ENCODE measurements at places on chromosomes 4 and X.

DNA sequence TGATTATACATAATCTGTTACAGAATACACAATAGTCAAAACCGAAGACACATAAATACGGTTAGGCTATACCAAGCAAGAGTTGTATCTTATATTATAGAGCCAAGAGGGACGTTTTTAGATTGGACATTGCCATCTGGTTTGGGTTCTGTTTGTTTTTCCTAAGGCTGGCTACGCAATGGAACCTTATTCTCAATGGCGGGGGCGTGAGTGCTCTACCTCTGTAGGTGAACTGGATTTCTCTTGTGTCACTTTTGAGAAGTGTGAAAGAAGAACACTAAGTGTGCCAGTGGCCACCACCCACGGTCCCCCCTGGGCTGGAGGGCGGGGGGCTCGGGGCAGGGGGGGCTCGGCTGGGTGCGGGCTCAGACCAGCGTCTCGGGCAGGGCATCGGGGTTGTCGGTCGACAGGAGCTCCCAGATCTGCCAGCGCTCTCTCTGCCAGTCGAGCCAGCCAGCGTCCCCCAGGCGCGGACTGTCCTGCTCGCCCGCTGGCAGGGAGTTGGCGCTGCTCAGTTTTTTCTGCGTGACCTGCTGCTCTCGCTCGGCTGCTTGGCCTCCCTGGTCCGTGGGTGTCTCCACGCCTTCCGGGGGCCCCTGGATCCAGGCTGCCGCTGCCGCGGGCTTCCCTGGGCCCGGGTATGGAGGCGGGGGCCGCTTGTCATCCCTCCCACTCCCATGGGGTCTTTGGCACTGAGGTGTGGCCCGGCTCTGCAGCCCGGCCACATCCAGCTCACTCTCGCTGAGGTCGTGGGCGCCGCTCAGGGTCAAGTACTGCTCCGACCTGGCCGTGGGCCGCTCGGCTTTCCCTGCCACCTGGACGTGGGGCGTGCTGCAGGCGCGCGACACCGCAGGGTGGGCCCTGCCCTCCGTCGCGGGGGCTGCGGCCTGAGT lies 27.6 kb downstream of the HCCS start:
- DNase-seq: no peak

GRCh38 chr4:182416067-182416466 lies 172.9 kb downstream of the TENM3 start:
- DNase-seq: no peak

DNA sequence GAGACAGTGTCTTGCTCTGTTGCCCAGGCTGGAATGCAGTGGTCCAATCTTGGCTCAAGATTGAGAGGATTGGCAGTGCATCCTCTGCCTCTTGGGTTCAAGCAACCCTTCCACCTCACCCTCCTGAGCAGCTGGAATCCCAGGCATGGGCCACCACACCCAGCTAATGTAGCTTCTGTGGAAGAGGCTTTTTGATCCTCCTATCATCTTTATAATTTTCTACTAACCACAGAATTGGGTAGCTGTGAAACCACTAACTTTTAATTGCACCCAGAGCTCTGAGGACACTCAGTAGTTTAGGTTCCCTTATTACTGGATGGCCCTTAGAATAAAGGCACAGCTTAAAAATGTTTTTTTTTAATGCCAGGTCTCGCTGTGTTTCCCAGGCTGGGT lies 8.9 kb upstream of the AGA start:
- DNase-seq: no peak

- DNase-seq: no peak
These were observed 28.2 kb upstream of the IGSF1 start for GRCh38 chrX:131317326-131317725.

- no peak for DNase-seq
These were observed 137.5 kb downstream of the MAGEB17 start for GRCh38 chrX:16304751-16305150.

GRCh38 chrX:69616457-69617203 lies 717 bp downstream of the EDA start:
- no peak for DNase-seq

- DNase-seq: peak; percentile 46
These were observed 220.1 kb upstream of the STK26 start for GRCh38 chrX:131802836-131803626.

DNA sequence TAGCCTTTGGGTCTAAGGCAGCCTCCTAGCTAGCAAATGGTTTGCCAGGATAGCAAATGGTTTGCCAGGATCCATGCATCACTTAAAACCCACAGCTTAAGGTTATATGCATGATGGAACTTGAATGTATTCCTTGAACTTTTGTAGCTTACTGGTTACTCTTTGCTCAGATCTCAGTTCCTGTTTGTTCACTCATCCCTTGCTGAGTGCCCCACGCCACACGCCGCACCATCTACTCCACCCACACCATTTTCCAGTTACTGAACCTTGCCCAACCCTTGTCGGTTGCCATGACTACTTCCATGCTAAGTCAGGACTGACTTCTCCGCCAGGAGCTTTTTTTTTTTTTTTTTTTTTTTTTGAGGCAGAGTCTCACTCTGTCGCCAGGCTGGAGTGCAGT lies 29.5 kb upstream of the XIAP start:
- peak; percentile 73 for DNase-seq

DNA sequence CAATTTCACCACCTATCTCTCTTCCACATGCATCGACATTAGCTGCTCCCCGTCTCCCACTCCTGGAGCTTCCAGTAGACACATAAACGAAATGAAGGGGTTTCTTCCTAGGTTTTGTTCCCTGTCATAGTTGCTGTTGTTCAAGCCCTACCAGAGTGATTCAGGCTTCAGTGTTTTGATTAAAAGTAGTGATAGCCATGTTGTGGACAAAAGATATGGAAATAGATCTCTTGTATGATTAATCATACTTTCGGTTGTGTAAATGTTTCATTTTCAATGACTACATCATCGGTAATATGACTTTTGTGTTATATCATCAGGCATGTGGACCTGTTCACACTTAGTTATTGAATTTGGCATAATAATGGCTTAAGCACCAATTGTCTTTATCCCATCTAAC lies 96.5 kb upstream of the KLF3 start:
- no peak for DNase-seq

DNA sequence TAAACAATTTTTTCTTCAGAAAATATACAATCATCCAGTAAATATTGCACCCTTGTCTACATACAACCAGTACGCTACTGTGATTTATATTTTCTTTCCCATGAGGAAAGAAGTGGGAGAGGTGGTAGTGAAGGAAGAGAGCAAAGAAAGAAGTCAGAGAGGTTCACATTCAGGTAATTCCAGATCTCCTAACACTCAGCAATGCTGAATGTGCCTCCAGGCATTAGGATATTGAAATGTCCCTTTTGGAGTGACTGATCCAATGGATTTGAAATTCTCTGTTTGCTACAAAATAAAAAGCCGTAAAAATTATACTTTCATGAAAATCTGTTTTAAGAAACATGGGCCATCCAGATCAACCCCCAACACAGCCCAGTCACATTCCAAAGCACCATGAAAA lies 211.9 kb upstream of the NR3C2 start:
- no peak for DNase-seq

- DNase-seq: peak; percentile 86
These were observed 26.1 kb upstream of the CXCL13 start for GRCh38 chr4:77579406-77580076.

DNA sequence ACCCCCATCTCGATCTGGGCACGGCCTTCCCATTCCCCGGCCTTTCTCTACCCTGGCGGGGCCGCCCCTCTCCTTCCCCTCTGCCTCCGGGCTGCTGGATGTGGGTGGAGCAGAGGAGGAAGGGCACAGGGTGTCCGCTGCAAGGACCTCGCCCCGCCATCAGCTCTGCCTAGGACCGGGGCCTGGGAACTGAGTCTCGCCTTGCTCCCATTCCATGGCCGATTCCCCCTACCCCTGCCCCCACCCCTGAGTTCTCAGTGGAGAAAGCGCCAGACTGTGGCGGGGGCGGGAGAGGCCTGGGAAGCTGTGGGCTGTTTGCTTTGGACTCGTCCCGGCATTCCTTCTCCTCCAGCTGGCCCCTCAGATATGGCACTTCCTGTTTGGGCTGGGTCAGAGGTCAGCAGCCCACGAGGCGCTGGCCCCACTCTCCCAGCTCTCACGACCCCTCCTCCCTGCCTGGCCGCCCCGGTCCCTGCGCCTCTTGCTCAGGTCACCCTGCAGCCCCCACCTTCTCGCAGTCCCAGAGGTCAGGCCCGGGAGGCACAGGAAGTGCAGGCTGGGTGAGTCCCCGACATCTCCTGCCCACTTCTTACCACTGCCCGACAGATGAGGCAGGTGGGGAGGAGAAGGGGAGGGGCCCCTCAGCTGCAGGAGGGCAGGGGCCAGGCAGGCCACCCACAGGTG lies 6.4 kb upstream of the BGN start:
- no peak for DNase-seq

GRCh38 chrX:134679221-134679620 lies 20.9 kb upstream of the PLAC1 start:
- DNase-seq: peak; percentile 75

- DNase-seq: peak; percentile 26
These were observed 5.7 kb downstream of the CSN1S1 start for GRCh38 chr4:69936566-69936965.

DNA sequence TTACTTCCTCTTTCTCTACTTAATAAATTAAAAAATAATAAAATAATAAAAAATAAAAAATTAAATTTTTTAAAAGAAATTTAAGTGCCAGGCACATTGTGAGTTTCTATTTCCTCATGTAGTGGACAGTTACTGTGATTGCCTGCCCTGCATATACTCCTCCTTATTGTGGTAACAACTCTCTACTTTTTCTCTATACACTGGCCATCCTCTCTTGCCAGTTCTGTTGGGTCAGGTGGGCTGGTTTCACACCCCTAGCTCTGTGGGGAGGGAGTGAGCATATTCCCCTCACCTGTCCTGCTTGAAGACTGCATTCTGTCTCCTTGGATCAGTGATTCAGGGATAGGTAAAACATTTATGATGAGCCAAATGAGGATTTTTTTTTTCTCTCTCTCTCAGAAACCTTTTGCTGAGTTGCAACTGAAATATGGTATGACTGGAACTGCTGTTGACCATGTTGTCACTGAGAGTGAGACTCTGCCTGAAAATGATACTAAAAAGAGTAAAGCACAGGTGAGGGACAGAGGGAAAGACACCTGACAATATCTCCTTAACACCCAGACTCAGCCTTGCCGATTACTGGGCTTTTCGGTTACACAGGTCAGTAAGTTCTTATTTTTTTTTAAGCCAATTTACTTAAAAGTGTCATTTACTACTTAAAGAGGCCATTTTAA lies 37.2 kb downstream of the CXXC4 start:
- DNase-seq: no peak

GRCh38 chrX:47849778-47850177 lies 13.1 kb downstream of the ZNF81 start:
- DNase-seq: peak; percentile 32

All from fibroblast of mammary gland (primary cell).